ENCODE measurements at places on chromosomes 7 and 10.

- DNase-seq: no peak
Measured at GRCh38 chr7:69605546-69605945, 7.3 kb downstream of the AUTS2 start.

- DNase-seq: peak; percentile 92
Measured at GRCh38 chr10:124530215-124530665, 68.6 kb downstream of the LHPP start.

GRCh38 chr7:99459087-99459486 is 6.9 kb downstream of the ATP5MF start:
- DNase-seq: peak; percentile 45

DNA sequence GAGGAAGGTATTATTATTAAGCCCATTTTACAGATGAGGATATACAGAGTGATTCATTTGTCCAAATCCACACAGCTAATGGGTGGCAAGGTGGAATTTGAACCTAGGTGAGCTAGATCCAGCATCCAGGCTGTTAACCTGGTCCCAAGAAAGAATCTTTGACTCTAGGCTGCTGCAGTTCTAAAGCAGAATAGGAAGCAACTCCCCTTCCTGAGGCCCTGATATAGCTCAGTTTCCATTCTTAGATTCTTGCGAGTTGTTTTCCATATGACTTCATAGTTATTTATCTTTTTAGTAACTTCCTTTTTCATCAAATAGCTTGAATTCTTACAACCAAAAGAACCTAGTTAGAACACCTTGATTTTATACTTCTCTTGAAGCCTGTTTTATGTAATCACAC is 24.1 kb upstream of the ZC3HAV1L start:
- no peak for DNase-seq

- DNase-seq: no peak
Measured at GRCh38 chr10:6780008-6780677, 200.1 kb upstream of the PRKCQ start.

GRCh38 chr7:46633630-46634240 is 712.7 kb upstream of the IGFBP3 start:
- DNase-seq: no peak

- no peak for DNase-seq
Measured at GRCh38 chr7:127114742-127115265, 137.9 kb downstream of the GRM8 start.

DNA sequence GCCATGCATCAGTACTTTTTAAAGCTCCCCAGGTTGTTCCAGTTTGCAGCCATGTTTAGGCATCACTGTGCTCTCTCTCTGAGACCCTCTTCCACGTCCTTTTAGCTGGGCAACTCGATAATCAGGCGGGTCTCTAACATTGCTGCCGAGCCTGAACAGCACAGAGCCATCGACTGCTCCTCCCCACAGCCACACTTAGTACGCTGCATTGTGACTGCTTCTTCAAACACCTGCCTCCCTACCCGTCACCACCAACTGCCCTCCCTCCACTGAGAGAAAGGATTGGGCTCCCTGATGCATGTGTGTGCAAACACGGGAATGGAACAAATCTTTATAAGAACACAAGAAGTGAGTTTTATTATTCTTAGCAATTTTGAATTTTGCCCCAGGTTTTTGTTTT is 11.4 kb upstream of the TACR2 start:
- no peak for DNase-seq

DNA sequence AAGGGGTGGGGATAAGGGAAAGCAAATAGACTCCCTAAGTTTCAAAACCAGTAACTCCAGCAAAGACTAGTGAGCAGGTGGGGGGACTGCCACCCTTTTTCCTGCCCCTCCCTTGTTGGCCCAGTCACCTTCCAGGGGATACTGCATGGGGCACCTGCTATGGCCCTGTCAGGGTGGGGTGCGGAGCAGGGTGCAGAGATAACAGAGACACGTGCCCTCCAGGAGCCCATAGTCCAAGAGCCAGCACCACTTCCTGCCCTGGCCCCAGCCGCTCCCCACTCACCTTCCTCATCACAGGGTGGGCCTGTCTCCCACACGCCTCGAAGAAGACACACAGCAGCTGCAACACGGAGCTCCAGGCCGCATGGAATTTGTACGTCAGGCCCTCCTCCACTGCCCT is 20.6 kb downstream of the RRP12 start:
- no peak for DNase-seq
